NCI-H2081 (cell line): ENCODE measurements at places on chromosomes 5 and 9.

- DNase-seq = peak; percentile 74
Measured at GRCh38 chr9:129726322-129727160, 26.3 kb downstream of the PTGES start.

DNA sequence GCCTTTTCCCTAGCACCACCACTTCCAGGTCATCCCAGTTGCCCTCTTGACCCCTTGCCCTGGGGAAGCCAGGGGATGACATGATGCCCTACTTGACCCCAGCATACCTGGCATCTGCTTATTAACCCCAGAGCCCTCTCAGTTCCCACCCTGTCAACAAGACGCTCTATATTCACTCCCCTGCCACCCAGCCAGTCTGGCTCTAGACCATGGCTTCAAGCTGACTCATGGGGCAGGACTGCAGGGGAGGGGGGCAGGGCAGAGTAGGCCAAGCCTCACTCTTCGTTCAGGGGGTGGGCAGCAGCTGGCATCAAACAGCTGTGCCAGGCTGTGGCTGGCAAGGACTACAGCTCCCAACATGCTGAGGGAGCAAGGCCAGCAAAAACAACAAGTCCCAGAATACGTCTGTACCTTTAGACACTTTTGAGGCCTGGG lies 5.3 kb downstream of the ATOSB start:
- DNase-seq = no peak

DNA sequence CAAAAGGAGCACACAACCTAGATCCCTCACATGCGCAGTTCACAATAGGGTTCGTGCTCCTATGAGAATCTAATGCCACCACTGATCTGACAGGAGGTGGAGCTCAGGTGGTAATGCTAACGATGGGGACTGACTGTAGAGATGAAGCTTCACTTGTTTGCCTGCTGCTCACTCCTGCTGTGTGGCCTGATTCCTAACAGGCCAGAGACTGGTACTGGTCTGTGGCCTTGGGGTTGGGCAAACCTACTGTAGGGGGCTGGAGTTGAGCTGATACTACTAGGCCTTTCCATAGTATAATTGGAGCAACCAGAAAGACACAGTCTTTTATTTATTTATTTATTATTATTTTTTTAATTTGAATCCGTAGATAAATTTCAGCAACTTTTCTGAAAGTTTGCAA lies 5.3 kb downstream of the LNPEP start:
- no peak for DNase-seq

- no peak for DNase-seq
Measured at GRCh38 chr5:126519637-126520592, 75.1 kb downstream of the ALDH7A1 start.

DNA sequence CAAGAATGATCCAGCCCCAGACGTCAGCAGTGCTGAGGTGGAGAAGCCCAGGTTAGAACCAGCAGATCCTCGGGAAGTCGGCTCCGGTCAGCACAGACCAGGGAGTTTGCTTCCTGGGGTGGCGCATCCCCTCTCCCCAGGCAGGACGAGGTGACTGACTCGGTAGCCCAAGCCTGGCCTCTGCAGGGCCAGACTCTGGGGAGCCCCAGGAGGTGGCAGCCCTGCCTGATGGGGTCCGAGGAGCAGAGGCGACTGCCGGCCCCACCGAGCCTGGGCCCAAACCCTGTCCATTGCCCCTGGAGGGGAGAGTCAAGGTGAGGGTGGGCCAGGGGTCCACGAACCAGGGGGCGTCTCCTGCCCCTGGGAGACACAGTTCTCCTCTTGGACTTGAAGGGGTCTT lies 52.9 kb upstream of the SARDH start:
- DNase-seq = no peak

DNA sequence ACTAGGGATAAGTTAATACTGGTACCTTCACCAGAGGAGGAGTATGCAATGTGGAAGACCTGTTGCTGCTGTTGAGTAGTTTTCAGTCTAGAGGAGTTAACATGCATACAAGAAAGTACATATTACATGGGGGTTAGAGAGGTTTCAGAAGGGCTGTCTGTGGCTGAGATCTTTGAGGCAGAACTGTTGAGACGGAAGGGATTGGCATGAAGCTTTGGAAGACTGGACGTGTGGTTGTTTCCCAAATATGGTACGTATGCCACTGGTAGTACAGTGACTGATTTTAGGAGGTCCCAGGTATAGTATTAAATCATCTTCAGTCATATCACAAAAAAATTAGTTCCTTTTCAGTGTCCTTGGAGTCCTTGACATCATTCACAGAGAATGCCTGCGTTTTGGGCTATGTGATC lies 17.6 kb downstream of the TNFAIP8 start:
- no peak for DNase-seq

DNA sequence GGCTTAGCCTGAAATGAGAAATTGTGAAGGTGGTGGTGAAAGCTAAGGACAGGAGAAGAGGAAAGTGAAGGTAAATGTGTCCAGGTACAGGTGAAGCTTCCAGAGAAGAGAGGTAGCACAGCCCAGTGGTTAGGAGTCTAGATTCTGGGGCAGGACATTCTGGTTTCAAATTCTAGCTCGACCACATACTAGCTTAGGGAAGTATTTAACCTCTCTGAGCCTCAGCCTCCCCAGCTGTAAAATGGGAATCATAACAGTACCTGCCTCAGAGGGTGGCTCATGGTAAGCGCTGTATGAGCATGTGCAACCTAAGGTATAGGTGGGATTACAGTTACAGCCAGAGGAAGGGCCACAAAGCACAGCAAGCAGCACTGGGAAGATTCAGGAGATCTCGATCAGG lies 55.2 kb downstream of the PCDH1 start:
- DNase-seq = no peak

- no peak for DNase-seq
Measured at GRCh38 chr9:126428534-126429175, 102.0 kb downstream of the MVB12B start.

DNA sequence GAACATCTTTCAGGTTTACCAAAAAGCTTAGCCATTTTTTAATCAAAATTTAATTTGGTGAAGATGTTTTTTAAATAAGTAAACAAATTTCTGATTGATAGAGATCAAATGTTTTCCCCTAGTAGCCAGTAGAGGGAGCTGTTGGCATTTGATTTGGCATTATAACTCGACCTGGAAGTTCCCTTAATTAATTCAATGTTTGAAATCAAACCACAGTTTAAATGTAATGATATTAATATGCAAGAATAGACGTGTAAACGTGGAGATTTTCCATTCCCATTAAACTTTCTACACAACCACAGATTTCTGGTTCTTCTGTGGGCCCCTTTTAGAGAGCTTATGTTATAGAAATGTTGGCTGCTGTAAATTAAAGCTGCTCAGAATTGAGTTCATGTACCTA lies 148.1 kb upstream of the MPDZ start:
- peak; percentile 75 for DNase-seq

GRCh38 chr5:135850671-135851070 lies 16.2 kb downstream of the SLC25A48 start:
- no peak for DNase-seq

DNA sequence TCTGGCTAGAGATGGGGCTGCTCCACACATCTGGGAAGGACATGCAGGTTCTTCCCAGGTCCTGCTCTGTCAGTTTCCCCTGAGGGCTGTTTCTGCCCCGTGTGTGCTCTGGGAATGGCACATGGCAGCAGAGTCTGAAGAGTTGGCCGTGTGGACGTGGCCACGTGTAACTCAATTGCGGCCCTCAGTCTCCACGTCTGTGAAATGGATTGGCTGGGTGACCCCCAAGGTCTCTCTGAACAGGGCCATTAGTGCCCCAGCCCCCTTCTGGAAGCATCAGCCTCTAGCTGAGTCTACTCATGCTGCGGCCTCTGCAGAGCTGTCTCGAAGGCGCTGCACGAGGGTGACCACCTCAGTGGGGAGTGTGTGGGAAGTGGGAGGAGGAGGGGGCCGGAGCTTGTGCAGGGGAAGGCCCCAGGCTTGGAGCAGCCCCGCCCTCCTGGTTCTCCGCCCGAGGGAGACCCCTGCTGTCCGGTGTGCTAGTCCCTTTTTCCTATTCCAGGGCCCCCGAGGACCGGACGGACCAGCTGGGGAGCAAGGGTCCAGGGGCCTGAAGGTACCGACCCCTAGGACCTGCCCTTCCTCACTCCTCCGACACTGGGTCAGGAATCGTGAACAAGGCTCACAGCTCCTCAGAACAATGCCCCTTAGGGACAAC lies 58.9 kb upstream of the ORM1 start:
- DNase-seq = no peak

DNA sequence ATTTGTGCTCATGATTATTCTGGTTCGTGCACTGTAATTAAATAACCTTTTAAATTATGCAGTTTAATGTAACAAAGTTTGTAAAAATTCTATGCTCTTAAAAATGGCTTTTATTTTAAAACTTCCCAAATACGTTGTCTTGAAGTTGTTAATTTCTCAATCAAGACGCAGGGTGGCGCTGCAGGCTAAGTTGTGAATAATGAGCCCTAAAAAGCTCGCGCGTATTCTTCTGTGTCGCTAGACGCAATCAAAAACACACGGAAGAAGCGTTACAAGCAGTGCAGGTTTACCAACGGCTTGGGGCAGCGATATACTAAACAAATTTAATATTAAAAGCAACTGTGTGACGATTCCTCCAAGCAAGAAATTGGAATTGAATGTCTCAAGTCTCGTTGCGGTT lies at the start of gene PCDHB4:
Gene PCDHB4, plus strand, starts transcription at position 256 of the 400 bp plus-strand sequence. CDS start 181 bp downstream, outside the sequence.
- DNase-seq = peak; percentile 47

- no peak for DNase-seq
Measured at GRCh38 chr5:8386719-8387288, 517.9 kb downstream of the MTRR start.

- no peak for DNase-seq
Measured at GRCh38 chr5:159175547-159175946, 33.8 kb downstream of the RNF145 start.

- DNase-seq = no peak
Measured at GRCh38 chr5:179814090-179814489, 6.6 kb upstream of the SQSTM1 start.

DNA sequence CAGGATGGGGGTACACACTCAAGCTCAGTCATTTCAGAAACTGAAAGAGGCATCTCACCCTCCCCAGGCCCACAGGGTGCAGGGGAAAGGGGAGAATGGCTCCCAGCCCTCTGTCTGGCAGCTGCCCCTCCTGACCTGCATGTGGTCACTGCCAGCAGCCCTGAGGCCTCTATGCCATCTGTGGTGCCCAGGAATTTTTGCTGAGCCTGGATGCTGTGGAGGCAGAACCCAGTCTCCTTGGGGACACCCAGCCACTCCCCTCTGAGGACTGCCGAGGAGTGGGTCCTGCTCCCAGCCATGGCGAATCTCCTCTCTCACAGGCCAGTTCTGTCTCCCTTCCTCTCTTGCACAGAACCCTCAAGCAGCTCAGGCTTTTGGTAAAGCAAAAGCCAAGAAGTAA lies 104.0 kb upstream of the ALDH1B1 start:
- DNase-seq = no peak

DNA sequence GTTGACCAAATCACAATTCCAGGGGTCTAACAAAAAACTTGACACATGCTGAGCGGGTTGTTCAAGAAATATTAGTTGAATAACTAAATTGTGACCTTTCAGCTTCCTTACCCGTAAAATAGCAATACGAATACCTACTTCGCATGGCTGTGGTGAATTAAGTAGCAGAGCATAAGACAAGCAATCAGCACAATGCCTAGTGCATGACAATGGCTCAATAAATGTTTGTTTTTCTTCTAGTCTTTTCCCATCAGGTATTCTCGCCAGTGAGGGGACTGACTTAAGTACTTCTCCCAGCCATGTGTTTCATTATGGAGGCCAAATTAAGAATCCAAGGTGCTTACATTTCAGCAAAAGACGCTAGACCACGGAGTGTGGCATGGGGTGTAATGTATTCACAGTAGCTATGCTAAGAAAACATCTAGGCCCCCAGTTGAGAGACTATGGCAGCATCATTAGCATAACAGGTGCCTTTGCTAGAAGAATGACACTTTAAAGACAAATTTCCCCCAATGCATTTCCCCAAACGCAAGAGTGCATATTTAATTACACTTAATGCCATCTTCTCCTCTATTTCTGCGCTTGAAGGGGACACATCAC lies 145.9 kb downstream of the ASTN2 start:
- peak; percentile 36 for DNase-seq

- DNase-seq = no peak
Measured at GRCh38 chr9:71876829-71877228, 34.2 kb downstream of the ABHD17B start.

GRCh38 chr5:80240368-80240986 lies 15.4 kb downstream of the SERINC5 start:
- DNase-seq = no peak

GRCh38 chr9:7937761-7938491 lies 138.3 kb upstream of the DMAC1 start:
- no peak for DNase-seq

GRCh38 chr9:28234894-28235277 lies 661.6 kb upstream of the C9orf72 start:
- no peak for DNase-seq

- DNase-seq = no peak
Measured at GRCh38 chr5:173751266-173751600, 134.8 kb upstream of the BOD1 start.

DNA sequence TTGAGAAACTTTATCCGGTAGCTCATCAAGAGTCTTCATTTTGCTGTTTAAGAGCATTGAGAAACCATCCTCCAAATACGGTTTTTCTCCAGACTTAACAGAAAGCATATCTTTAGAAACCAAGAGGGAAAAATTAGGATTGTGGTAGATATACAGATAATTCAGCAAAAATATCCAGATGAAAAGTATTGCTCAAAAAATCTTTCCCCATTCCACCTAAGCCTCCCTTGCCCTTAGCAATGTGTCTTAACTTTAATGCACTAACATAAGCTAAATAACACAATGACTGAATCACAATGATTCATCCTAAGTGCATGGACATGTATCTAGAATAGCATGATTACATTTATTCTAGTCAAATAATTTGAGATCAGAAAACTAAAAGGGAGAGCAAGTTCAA lies 130.3 kb upstream of the TARS1 start:
- no peak for DNase-seq

DNA sequence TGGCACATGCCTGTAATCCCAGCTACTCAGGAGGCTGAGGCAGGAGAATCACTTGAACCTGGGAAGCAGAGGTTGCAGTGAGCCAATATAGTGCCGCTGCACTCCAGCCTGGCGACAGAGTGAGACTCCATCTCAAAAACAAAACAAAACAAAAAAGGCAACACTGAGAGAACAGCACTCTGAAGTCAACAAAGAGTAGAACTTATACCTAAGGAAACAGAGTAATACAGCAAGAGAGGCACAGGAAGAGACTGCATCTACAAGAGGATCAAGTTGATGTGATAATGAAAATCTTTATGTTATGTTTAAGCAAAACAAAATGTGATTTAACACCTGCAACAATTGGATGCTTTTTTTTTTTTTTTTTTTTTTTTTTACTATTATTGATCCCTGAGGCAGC lies 33.1 kb downstream of the FYB1 start:
- DNase-seq = no peak

DNA sequence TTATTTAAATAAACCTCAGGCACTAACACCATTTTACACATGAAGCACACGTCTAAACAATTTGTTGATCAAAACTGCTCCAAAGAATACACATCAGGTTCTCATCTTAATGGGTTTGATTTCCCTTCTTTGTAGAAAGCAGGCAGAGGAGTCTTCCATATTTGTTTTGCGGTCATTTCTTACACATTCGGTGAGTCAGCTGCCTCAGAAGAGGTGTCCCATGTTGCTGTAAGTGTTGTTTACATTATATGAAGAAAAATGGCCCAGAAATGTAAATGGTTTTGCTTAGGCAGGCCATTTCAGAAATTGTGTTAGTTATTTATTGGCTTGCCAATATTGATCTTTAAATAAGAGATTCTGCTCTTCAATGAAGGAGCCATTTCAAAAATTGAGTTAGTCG lies 325.8 kb downstream of the TENT4A start:
- DNase-seq = no peak

GRCh38 chr9:91914404-91914803 lies 35.6 kb downstream of the ROR2 start:
- DNase-seq = no peak

- DNase-seq = no peak
Measured at GRCh38 chr5:84149094-84149493, 235.6 kb downstream of the EDIL3 start.
